ENCODE measurements at places on chromosomes 5 and 9.

- no peak for DNase-seq
These were observed 335.7 kb upstream of the RPS23 start for GRCh38 chr5:82613891-82614290.

GRCh38 chr5:1182633-1183423 is 18.6 kb upstream of the SLC6A19 start:
- DNase-seq: peak; percentile 27

DNA sequence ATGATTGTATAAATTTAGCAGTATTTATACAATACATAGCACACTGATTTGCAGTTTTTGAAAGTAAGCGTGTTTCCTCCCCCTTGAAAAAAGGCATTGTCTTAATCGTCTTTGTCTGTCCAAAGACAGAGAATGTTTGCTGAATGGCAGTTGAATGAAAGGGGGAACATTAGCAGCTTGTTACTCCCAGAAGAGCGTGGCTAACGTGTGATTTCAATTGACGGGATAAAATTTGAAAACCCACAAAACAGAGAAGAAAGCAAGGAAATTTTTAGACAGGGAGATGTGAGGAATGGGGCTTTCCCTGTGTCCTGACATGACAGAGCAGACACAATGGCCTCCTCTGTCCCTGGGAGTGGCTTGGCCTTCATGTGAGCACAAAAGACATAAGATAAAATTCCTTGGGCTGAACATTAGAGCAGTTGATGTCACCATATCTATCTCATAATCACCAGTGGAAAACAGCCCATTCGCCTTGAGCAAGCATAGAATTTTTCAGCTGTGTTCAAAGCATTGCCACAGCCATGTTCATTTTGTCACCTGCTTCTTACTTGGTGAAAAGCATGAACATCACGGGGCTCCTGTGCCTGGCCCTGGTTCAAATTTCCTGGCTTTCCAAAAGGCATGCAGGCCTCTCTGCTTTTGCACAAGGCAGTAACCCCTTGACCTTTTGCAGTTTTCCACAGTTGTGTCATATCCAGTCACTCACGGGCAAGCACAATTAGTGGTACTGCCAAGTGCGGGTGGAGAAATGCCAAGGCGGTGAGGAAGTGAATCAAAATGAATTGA is 126.9 kb downstream of the TLE1 start:
- peak; percentile 83 for DNase-seq

DNA sequence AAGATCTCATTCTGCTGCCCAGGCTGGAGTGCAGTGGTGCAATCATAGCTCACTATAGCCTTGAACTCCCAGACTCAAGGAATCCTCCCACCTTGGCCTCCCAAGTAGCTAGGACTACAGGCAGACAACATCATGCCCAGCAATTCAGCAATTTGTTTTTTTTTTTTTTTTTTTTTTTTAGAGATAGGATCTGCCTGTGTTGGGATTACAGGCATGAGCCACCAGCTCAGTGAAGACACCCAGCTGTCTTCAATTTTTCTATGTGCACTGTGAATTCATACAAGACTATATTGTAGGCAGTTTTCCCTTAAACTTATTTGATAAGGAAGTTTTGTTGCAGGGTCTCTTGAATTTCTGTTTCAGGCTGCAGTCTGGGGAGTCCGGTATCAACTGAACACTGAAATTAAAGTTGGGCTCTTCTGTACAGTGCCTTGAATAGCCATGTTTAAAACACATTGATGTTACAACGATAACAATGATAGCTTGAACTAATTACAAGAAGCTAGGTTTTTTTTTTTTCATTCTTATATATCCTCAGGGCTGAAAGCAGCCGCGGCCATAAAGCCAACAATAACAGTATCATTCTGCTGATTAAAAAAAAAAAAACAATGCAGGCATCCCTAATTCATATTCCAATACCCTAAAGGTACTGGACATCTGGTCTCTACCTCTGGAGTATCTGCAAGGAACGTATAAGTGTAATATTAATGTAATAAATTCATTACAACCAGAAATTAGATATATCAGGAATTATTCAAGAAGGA is 63.5 kb downstream of the MPDZ start:
- DNase-seq: no peak

- DNase-seq: no peak
These were observed 2274.1 kb downstream of the MAT2B start for GRCh38 chr5:165779505-165779904.

- DNase-seq: no peak
These were observed 490.2 kb upstream of the RORB start for GRCh38 chr9:74006935-74007334.

All from Calu3 (cell line).